AG10803 (cell line): ENCODE measurements at places on chromosomes 3 and 15.

DNA sequence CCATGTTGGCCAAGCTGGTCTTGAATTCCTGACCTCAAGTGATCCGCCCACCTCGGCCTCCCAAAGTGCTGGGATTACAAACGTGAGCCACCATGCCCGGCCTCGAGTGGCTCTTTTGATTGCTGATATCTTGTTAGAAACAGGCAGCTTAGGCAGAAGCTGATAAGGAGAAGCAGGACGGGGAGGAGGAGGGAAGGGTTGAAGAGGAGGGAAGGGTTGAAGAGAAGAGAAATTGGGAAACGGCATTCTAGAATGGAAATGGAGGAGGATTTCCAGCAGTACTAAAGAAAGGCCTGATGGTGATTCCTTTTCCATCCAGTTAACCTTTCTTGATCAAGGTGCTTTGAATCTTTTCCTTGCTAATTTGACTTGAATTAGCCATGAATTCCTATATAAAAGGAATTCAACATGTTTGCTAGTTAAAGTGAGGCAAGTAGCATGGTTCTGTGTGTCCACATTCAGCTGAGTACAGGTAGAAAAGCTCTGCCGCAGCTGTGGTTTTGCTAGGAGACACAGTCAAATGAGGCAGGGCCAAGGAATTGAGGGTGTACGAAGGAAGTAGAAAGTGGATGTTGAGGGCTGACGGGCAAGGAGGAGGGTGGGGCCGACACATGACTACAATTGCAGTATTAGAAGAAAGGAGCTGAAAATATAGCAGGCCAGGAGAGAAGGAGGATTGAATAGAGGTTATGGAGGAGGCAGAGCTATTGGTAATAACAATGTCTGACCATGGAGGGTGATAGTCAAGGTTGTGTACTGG lies 27.2 kb upstream of the ATP1B3 start:
- no peak for DNase-seq

DNA sequence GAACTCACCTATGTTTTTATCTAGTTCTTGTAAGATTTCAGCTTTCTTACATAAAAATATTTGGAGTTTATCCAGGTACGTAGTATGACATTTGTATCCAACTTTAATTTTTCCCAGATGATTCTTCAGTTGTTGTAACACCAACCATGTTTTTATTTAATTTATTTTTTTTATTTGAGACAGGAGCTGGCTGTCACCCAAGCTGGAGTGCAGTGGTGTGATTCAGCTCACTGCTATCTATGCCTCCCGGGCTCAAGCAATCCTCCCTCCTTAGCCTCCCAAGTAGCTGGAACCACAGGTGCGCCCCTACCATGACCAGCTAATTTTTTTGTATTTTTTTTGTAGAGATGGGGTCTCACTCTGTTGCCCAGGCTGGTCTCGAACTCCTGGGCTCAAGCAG lies 6.6 kb downstream of the XYLB start:
- DNase-seq: peak; percentile 62

DNA sequence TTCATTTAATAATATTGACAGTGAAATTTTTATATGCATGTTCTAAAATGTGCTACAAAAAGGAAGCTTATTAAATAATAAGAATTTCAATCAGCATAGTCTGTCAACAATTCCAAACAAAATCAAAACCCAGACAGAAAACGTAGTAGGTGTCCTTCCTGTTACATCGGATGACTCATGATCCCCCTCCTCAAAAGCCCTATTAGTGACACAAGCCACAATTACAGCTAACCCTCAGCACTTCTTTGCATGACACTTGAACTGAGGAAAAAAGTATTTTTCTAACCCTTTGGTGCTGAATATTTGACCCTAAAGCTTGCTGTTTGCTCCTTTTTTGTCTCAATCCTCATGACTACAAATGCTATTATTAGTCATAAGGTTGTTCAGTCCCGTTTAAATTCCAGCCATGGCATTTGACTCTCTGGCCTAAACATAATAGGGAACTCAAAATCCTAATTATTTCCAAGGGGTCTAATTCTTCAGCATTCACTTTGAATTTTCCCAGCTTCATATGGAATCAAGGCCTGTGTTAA lies 78.1 kb downstream of the COL8A1 start:
- no peak for DNase-seq

GRCh38 chr3:30288830-30289229 lies 317.6 kb upstream of the TGFBR2 start:
- DNase-seq: no peak

- DNase-seq: peak; percentile 37
Measured at GRCh38 chr3:188133219-188133618, 20.7 kb upstream of the LPP start.

DNA sequence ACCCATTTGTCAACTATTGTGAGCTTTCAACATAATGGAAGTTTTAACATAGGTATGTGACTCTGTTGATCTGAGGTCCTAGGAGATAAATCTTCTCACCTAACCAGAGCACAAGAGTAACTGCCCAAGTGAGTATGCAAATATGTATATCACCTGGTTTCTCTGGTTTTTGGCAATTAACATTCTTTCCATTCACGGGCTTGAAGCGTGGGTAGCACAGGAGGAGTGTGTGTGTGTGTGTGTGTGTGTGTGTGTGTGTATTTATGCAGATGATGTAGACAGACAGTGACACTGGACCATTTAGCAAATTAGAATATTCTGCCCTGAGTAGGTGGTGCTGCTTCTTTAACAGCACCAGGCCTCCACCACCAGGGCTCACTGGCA lies 15.0 kb downstream of the EPHB1 start:
- DNase-seq: no peak

DNA sequence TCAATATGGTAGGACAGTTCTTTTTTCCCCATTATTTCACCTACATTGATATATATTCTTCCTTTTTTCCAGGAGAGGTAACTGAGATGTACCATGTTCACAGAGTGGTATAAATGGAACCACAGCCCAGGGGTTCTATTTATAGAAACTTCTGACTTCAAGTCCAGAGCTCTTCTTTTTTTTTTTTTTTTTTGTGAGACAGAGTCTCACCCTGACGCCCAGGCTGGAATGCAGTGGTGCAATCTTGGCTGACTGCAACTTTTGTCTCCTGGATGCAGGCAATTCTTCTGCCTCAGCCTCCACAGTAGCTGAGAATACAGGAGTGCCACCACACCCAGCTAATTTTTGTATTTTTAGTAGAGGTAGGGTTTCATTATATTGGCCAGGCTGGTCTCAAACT lies 267.1 kb upstream of the TPRG1 start:
- DNase-seq: peak; percentile 66

- DNase-seq: no peak
Measured at GRCh38 chr3:143820466-143821221, 27.6 kb downstream of the SLC9A9 start.

DNA sequence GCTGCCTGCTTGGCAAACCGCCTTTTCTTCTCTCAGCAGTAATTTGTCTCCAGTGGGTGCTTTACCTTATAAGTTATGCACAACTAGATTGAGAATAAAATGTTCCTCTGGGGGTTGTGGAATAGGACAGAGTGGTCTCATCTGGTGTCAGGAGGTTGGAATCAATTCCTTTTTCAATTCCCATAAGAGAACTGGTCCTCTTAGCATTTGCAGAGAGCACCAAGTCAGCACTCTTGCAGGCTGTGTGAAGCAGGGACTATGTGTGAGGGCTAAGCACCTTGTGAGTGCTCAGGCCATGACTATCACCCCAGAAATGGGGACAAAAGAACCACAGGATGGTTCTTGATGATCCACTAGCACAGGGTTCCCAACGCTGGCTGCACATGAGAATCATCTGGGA lies 163.6 kb upstream of the UMPS start:
- no peak for DNase-seq

- DNase-seq: peak; percentile 58
Measured at GRCh38 chr3:177591379-177591778, 394.1 kb upstream of the TBL1XR1 start.

DNA sequence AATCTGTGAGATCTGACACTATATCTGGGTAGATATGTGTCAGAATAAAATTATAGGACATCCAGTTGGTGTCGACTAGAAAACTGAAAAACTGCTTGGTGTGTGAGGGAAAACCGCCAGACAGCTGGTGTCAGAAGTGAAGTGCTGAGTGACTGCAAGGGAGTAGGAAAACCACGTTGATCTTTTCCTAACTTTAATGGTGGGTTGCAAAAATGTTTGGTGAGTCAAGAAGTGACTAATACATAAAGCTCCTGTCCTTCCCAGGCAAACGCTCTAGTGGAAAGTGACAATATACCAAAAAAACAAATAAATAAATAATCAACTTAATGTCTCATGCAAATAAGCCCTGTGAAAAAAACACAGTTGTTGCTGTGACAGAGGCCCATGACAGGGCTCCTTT lies 7.3 kb upstream of the CD96 start:
- DNase-seq: peak; percentile 47

GRCh38 chr3:171874251-171874681 lies 31.1 kb downstream of the TMEM212 start:
- peak; percentile 98 for DNase-seq

DNA sequence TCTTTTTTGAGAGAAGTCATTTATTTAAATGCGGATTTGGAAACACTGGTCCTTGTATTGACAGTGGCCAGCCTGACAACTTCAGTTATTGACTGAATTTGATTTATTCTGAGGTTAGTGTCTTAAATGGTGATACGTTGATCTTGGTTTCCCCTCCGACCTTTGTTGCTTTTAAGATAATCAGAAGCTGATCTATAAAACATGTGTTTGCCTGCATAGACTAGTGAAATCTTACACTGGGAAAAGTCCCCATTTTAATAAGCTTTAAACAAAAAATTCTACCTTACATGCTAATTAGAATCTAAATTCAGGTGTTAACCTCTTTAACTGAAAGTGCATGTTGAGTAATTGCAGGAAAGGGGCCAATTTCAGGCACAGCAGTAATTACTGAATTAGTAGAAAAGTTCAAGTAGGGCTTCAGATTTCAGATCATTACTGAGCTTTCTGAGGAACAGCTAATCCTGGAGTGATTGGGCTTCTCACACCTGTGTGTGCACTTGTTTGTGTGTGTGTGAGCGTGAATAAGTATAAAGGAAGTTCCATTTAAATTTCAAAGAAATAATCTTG lies 221.4 kb downstream of the SOX2 start:
- no peak for DNase-seq

DNA sequence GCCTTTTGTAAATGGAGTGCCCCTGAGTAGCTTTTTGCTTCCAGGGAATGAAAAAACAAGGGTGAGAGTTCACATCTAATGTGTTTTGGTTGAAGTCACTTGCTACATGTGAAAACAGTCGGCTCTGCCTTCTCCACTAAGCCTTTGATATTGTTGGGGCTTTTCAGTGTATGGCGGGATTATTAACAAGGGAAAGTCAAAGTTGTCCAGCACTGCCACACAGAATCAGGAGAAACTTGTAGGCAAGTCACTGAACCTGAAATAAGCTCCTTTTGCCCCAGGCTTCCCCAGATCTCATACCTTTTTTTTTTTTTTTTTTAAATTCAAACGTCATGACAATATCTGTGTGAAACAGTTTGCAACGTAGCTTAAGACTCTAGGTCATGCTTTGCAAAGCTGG lies 248.0 kb downstream of the FEZF2 start:
- DNase-seq: no peak

DNA sequence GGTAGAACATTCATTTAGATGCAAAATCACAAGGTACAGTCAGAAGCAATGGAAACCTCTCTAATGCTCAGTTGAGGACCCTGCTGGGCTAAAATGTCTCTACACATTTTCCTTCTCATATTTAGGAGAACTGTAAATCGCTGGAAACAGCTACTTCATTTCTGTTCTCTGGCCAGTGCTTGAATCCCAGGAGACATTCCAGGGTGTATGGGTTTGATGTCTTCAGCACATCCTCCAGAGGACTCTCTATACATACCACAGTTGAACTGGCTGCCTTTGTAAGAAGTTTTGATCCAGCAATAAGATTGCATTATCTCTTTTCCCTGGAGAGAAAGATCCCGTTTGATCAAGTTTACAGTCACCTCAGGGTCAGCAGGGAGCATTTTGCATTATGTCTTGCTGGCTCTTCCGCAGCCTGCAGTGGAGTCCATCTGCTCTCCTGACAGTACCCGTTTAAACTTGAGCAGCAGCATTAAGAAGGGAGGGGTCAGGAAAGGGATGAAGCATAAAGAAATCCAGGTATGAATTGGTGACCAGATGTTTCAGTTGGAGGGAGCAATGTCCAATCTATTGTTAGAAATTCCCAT lies 676.0 kb downstream of the EPHA3 start:
- no peak for DNase-seq

DNA sequence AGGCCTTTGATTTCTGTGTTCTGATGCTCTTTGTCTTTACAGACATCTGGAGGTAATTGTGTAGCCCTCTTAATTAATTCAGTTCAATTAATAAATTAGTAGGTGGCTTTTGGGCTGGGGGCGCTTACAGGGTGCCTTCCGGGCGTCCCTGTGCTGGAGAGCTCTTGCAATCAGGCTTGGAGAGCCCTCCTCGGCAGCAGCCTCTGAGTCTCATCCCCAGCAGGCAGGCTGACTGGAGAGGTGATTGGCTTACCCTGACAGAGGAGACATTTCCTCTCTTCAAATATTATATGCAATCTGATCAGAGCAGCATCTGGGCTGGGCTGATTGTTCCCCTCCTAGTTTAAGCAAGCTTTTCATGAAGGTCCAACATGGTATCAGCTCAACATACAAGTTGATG lies 250.7 kb downstream of the LPP start:
- no peak for DNase-seq

DNA sequence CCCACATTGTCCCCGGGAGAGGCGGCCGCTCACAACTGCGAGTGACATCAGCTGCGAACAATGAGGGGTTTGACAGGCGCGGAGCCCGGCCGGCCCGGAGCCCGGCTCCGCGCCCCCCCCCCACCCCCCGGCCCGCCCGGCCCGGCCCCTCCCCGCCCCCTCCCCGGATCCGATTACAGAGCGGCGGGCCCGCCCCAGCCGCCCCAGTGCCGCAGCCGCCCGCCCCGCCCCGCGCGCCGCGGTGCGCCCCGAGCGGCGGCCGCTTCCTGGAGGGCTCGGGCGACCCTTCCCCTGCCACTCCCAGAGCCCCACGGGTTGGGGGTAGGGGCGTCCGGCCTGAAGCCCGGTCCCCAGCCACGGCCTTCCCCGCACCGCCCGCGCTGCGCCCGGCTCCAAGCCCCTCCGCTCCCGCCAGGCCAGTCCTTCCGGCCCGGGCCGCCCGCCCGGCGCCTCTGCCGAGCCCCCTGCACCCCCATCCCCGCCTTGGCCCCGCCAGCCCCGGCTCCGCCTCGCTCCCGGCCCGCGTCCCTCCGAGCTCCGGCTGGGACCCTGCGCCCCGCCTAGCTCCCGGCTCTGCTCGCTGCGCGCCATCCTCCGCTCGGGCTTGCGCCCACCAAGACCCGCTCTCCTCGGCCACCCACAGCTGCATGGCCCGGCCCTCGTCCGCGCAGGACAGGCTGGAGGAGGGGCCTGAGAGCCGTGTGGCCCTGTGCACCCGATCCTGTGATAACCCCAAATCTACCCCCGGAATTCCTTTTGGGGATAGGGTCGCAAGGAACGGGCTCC lies at the start of gene PCBP4:
Gene PCBP4, minus strand, starts transcription at position 71 of the 786 bp plus-strand sequence. CDS start 6,214 bp downstream, outside the sequence.
- no peak for DNase-seq

GRCh38 chr3:90068783-90069182 lies 961.4 kb downstream of the EPHA3 start:
- no peak for DNase-seq

DNA sequence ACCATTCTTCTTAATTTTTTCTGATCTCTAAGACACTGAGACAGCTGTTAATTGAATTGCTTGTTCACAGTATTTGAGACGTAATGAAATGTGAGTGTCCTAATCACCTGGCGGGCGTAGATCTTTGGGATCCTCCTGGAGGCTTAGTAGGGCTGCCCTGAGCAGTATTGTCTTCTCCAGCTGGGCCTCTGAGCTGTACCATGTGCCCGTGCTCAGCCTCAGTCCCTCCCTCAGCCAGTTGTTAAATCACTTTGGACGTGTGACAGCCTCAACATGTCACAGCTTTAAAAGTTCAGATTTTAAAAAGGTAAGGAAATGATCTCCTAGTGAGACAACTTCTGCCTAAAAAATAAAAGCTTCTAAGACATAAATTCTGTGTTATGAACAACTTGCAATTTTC lies 35.5 kb downstream of the IGF1R start:
- DNase-seq: no peak
